ENCODE measurements at places on chromosomes 5 and 9. TPM values are rescaled to one million over a fixed set of nuclear protein-coding genes. Genes with fewer than 3 reads are reported as not detected.

DNA sequence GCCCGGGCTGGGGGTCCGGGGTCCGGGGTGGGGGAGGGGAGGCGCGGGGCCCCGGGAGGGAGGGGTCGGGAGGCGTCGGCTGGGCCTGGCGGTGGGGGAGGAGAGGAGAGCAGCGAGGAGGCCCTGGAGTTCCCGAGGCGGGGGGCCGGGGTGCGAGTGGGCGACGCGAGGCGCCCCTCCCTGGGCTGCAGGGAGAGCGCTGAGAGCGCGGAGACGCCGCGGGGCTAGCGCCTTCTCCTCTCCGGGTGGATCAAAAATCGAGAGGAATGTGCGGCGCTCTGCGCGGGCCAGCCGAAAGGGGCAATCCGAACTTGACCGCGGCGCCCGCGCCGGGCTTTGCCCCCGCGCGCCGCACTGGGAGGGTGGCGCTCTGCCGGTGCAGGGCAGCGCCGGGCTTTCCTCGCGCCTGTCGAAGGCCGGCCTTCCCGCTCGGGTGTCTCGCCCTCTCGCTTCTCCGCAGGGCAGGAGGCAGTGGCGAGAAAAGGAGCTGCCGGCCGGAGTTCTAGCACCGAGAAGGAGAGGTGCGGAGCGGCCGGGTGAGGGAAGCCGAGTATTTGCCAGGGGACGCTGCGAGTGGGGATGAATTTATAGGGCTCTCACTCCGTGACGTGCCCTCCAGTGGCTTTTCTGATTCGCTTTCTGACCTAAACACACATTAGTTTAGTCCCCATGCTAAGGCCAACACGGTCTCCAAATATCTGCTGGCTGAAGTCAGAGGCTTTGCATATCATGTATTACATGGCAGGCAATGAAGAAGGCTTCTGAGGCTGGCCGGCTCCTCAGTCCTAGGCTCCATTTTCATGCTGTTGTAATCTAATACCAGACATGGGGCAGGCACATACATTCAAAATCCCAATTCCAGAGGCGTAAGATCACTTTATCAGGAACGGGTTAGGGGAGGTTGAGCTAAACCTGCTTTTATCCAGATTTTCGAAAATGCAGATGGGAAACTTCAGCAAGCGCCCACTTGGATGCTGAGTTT lies 503 bp upstream of the GDNF start:
- peak; percentile 65 for DNase-seq

THBS4 gene
- total RNA-seq: 18.6 TPM

- no peak for DNase-seq
These were observed 2.9 kb downstream of the SEC24A start for GRCh38 chr5:134651531-134651930.

ZDHHC11 gene
- total RNA-seq: 37.6 TPM

- no peak for DNase-seq
These were observed 43.5 kb downstream of the LIX1 start for GRCh38 chr5:97098922-97099321.

IFNE gene
- not detected for total RNA-seq

DNA sequence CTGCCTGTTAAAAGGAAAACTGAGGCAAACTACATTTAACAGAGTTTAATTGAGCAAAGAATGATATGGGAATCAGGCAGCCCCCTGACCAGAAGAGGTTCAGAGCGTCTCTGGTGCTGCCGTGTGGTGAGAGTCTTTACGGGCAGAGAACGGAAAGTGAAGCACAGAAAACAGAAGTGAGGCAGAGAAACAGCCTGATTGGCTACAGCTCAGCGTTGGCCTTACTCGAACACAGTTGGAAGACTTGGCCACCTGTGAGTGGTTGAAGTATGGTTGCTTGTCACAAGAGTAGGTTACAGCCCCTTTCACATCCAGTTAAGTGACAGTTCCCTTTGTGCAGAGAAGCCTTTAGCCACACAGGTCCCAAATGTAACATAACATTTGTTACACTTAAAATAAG lies 16.9 kb upstream of the FBP1 start:
- no peak for DNase-seq

GRCh38 chr5:138212828-138213160 lies 329 bp downstream of the CDC23 start:
- no peak for DNase-seq

URM1 gene
- total RNA-seq: 46.6 TPM

TAS2R1 gene
- total RNA-seq: not detected
